ENCODE measurements at places on chromosomes 4 and X.

DNA sequence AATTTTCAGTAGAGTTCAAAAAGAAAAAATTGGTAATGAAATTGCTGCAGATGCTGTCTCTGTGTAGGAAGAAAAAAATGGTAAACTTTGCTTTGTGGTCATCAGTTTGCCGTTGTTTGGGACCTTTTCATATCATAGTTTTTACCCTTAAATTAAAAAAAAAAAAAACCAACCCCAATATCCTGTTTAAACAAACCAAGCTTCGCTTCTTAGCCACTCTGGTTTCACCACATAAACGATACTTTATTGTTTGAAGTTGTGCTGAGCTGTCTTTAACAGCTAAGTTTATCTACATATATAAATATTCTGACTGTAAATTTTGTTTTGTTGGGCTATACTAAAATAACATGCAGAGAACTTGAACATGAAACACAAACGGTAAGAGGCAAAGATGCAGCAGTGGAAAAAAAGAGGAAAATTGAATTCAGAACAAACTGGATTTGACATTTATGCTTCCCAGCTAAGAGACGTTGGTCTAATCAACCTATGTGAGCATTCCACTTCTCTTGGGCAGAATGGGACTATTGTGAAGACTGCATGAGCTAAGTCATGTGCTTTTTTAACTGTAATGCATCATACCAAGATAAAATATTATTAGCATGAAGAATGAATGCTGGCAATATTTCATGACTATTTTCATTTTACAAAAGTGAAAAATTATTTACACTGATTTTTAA, 15.7 kb upstream of the H2AZ1 start:
- DNase-seq = no peak

DNA sequence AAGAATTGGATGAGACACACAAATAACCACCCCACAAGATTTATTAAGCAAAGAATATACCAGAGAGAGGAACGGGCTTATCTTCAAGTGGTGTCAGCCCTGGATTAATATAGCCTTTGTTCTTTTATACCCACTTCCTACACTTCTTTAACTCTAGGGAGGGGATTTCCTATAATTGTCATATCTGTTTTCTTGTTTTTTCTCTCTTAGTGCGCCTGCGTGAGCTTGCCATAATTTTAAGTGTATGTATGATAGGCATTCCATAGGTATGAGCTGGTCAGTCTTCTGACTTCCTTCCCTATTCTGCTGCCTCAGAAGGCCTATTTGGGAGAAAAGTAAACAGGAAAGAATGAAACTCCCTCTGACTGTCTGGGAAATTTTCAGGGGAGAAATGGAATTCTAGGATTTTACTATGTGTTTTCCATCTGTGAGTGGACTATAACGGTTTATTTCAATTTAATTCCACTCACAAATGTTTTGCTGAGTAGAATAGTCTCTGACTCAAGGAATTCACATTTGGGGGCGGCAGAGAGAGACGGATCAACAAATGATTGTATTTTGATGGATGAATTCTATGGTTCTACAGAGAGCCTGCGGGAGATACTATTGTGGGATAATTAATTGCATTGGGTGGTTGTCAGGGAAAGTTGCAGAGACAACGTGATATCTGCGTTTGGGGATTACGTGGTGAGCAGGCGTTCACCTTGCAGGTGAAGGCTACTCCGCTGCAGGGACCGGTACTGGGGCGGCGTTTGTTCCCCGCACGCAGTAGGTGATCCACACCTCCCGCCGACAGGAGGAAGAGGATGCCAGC, 626 bp upstream of the CEP135 start:
- DNase-seq = no peak

- no peak for DNase-seq
These were observed 140.0 kb downstream of the TBL1X start for GRCh38 chrX:9604908-9605306.

- no peak for DNase-seq
These were observed 142.1 kb downstream of the CPEB2 start for GRCh38 chr4:15144249-15144966.

DNA sequence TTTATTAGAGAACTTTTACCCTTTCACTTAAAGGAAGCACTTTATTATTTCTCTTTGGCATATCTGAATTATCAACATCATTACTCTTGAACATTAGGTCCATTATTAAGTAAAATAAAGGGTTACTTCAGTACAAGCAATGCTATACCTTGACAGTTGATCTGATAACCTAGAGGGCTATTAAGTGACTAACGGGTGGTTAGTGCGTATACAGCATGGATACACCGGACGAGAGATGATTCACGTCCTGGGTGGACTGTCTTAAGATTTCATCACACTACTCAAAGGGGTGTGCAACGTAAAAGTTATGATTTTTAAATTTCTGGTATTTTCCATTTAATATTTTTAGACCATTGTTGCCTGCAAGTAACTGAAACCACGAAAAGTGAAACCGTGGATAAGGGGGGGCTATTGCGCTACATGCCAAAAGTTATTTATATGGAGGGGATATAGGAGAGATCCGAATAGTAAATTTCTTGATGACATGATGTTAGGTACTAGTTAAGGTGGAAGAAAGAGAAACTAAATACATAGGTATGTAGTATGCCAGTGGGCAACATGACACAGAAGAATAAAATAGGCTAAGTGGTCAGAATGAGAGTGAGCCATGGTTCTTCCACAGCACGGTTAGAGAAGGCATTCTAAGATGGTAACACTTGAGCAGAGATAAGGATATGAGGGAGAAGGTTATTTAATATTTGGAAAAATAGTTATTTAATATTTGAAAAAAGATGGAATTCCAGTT, 230.8 kb upstream of the ANKRD50 start:
- DNase-seq = no peak

DNA sequence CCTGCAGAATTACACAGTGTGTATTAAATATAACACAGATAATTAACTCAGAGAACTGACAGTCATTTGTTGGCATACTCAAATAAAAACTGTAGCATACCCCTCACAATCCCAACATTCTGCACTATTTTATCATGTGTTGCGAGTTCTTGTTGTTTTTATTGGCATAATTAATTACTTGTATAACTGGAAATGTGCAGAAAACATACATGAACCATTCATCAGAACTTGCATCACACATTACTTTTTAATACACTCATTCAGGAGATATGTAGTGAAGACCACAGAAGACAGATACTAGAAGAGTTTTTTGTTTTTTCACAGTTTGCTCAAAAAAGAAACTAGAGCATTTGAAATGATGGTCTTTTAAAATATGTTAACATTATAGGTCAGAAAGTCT, 74.6 kb upstream of the NEIL3 start:
- DNase-seq = no peak

DNA sequence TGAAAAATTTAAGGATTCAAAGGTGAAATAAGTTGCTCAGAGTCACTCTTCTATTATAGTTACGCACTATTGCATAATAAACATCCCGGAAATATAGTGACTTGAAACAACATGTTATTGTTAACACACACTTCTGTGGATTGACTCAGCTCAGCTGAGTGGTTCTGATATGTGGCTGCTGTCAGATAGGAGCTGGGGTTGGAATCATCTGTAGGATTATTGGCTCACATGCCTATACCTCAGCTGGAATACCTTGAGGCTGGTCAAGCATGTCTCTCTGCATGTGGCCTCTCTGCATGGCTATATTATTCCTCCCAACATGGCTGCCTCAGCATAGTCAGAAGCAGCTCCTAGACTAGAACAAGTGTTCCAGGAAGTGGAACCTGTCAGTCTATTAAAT, 486.7 kb upstream of the MAGEB2 start:
- DNase-seq = no peak

GRCh38 chr4:37160653-37161052, 83.9 kb upstream of the NWD2 start:
- DNase-seq = no peak

GRCh38 chrX:135476378-135476777, 44.1 kb upstream of the INTS6L start:
- DNase-seq = no peak

- no peak for DNase-seq
These were observed 41.6 kb downstream of the TMA16 start for GRCh38 chr4:163536091-163536490.

DNA sequence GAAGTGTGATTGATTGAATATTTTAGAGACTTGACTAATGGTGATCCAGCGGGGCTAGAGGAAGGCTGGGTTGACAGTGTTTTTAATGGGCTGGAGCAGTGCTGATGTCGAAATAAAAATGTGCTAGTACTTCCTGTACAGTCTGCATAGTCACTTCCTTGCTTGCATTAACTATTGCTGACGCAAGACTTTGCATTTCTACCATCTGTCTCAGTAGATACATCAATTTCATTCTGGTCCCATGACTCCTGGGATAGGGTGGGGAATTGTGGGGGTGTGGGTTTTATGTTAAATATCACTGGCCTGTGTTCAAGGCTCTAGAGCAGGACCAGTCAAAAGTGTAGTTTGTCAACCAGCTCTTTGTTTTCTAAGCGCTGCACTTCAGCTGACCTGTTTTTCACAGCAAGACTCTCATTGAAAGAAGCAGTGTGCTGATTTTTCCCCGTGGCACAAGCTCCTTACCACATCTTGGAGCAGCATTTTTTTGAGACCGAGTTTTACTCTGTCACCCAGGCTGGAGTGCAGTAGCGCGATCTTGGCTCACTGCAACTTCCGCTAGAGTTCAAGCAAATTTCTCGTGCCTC, 35.2 kb upstream of the PHEX start:
- DNase-seq = no peak

GRCh38 chr4:145796346-145796745, 116.4 kb downstream of the C4orf51 start:
- no peak for DNase-seq

DNA sequence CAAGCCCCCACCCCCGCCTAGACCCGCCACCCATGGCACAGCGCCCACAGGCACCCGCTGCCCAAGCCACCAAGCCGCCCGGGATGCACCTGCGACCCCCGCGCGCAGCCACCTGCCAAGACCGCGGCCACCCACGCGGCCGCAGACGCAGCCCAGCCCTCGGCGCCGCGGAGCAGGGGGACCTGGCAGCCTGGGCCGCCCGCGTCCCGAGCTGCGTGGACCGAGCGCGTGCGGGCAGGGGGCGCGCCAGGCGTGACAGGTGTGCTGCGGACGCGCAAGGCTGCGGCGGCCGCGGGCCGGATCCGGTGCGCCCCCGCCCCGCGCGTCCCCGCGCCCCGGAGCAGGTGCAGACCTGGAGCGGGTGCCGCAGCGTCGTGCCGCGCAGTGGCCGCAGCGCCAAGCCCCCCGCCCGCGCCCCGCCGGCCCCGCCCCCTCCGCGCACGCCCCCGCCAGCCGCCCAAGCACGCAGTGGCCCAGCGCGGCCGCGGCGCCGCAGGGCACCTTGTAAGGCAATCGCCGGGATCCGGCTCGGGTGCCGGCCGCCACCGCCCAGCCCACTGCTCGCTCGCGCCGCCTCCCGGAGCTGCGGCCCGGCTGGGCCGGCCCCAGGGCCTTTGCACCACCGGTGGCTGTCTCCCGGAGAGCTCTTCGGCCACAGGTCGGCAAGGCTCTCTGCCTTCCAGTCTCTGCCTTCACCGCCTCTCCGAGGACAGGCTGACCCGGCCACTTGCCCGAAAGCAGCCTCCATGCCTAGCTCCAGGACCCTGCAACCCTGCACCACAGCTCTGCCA, at the start of gene PNCK:
Gene PNCK, minus strand, starts transcription at position 386 of the 791 bp plus-strand sequence. CDS start 737 bp downstream, outside the sequence.
- no peak for DNase-seq

DNA sequence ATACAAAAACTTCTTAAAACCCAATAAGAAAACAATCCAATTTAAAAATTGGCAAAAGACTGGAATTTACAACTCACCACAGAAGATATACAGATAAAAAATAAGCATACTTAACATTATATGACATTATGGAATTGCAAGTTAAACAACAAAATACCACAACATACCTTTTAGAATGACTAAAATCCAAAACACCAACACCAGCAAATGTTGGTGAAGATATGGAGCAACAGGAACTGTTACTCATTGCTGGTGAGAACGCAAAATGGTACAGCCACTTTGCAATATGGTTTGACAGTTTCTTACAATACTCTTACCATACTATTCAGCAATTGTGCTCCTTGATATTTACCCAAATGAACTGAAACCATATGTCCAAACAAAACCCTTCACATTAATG, 112.4 kb downstream of the ADGRL3 start:
- DNase-seq = no peak

DNA sequence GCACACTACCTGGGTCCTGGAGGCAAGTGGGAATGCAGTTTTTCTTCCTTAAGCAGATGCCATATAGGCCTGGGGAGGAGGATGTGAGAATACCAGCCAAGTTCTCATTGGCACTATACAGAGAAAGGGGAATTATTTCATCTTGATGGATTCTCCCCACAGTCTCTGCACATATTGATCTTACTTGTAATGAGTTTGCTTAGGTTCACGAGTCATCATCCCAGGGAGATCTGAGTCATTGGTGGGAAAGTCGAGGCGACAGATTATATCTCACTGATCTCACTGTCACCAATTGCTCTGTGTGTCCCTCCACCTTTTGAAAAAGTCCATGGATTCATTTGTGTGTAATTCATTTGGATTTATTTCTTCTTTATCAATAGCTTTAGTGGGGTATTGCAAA, 156.8 kb downstream of the AR start:
- DNase-seq = no peak

GRCh38 chrX:154051201-154051810, 31.6 kb upstream of the IRAK1 start:
- DNase-seq = peak; percentile 37

GRCh38 chrX:4043951-4044350, 330.5 kb upstream of the PRKX start:
- no peak for DNase-seq

GRCh38 chr4:55884093-55884850, 30.8 kb downstream of the EXOC1 start:
- no peak for DNase-seq

DNA sequence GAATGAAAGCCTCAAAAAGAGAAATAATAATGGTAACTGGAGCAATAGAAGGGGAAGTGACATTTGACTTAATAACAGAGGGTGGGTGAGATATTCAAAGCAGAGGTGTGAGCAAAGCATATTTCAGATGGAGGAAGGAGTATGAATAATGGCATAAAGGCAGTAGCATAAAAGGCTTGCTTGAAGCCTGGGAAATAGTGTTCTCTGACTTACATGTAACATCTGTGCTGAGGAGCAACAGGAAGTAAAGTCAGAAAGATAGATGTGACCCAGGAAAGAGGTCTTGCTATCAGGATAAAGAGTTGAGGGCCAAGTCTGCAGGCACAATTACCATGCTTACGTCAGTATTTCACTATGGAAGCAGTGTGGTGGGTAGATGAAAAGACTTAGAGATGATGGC, 28.4 kb downstream of the ATP10D start:
- DNase-seq = no peak

GRCh38 chrX:24662352-24662751, 15.2 kb upstream of the PCYT1B start:
- DNase-seq = no peak

DNA sequence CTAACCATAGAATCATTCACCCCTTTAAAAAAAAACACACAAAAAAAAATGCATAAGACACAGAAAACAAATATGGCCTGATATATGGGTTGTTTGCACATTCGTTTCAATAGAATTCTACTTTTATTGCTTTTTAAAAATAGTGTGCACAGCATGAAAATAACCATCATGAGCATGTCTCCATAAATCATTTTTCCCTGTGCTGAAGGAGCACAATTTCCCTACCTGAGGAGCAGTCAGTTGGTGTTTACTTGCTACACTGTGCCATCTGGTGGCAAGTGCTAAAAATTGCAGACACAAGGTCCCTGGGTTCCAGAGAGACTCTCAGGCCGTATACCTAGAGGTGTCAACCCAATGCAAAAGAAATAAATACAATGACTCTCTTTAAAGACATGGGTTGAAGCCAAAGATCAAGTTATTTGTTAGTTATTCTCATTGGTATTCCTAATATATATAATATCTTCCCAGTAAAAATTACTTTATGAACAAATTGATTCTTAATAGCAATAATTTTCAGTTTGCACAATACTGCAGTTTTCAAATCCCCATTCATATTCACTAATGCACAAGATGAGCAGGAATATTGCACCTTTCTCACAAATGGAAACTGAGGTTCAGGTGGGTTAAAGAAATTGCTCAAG, 551.4 kb downstream of the IQCM start:
- DNase-seq = no peak
